ENCODE measurements at places on chromosomes 12 and 14.

DNA sequence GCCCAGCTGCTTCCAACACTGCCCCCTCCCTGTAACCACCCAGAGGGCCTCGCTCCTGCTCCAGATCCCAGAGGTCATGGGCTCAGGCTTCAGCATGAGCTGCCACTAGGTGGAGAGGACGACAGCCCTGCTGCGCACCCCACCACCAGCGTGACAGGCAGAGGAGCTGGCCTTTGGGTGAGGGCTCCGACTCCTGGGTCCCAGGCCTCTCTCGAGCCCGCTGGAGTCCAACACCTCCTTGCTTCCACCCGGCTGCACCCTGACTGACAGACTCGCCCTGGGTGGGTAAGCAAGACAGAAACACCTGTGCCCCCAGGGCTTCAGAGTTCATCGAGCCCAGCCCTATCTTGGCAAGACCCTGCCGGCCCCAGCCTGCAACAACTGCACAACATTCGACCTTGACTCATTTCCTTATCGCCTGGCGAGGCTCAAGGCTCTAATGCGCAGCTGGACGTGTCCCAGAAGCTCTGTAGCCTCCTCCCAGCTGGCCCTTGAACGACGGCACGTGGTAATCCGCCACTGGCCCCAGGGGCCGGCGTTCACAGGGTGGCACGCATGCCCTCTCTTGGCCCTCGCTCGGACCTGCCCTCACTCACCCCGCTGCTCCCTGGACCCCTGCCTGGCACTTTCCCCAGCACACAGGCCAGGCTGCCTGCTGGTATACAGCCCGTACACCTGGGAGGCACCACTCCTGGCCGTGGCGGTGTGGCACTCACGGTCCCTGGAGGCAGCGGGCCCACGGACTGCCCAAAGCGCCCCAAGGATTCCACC is 28.0 kb downstream of the VPS37B start:
- peak; percentile 93 for DNase-seq

- no peak for DNase-seq
Measured at GRCh38 chr12:47881826-47882427, 22.9 kb downstream of the VDR start.

- DNase-seq: no peak
Measured at GRCh38 chr12:53259891-53260290, 8.2 kb upstream of the ESPL1 start.

DNA sequence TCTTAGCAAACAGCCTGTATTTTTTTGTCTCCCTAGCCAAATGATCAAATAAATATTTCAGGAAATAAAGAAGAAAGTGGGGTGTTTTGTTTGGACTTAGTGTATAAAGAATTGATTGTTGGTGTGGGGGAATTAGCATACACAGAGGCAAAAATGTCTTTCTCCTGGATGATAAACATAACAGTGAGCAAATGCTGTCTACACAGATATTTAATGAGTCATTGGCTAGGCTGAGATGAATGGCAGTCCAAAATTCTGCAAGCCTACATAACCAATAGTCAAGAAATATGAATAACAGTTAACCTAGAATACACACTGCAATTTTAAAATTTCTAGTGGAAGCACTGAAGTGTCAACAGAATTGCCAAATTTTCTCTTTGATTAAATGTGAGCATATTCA is 35.8 kb downstream of the MYF5 start:
- DNase-seq: no peak

- DNase-seq: no peak
Measured at GRCh38 chr12:127270193-127270592, 996.8 kb upstream of the TMEM132C start.

GRCh38 chr14:56295743-56296142 is 177.5 kb downstream of the PELI2 start:
- DNase-seq: no peak

GRCh38 chr14:100721568-100721967 is 5.1 kb upstream of the DLK1 start:
- no peak for DNase-seq

DNA sequence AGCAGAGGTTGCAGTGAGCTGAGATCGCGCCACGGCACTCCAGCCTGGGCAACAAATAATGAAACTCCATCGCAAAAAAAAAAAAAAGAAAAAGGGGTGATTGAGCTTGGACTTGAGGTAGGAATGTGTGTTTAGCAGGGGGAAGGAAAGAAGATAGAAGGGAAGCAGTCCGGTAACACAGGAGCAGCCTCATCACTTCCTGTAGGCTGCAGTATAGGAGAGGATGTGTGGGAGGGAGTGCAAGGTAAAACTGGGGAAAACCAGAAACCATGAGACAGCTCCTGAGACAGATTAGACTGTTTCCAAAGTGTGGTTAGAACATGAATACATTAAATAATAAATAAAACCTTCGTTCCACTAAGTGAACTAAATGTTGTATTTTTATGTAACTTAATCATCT is 49.2 kb downstream of the FGD4 start:
- no peak for DNase-seq

- no peak for DNase-seq
Measured at GRCh38 chr14:78103271-78103670, 66.9 kb upstream of the NRXN3 start.

DNA sequence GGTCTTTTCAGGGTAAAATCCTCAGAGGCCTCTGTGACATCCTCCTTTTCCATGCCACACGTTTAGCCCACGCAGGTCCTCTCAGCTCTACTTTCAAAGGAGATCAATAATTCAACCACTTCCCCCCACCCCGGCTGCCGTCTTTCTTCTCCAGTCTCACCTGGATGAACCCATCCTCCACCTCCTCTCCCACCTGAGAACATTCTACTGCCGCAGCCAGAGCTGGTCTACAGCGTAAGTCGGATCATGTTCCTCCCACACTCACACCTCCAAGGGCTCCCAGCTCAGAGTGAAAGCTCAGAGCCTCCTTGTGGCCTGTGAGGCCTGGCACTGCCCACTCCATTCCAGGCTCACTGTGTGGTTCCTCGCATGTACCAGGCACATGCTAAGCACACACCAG is 246.6 kb downstream of the CHST11 start:
- DNase-seq: no peak

- no peak for DNase-seq
Measured at GRCh38 chr14:45486599-45486998, 233.6 kb upstream of the MIS18BP1 start.

DNA sequence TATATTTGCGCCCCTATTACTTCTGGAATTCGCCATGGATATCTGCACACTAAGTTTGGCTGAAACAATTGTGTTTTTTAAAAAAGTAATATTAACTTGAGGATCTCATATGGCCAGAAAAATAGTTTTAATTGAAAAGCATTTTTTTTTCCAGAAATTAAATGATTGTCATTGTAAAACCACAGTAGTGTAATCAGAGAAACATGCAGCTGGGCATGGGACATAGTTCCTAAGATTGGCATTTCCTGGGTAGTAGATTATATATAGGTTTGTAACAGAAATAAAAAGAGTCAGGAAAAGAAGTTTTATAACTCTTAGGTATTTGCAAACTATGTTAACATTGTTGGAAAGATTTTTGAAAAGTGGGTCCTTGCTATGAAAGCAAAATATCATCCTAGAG is 17.6 kb downstream of the SSPN start:
- no peak for DNase-seq

- DNase-seq: peak; percentile 91
Measured at GRCh38 chr12:52156757-52157565, 34.9 kb downstream of the KRT80 start.
